ENCODE measurements at places on chromosomes 5 and 9.

DNA sequence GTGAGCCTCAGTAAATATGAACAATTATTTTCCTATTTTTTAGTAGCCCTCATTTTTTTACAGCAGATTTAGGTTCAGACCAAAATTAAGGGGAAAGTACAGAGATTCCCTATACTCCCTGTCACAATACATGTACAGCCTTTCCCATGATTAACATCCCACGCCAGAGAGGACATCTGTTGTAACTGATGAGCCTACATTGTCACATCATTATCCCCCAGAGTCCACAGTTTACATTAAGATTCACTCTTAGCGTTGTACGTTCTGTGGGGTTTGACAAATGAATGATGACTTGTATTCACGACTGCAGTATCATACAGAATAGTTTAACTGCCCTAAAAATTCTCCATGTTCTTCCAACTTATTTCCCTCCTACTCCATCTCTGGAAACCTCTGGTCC is 262.3 kb upstream of the MSX2 start:
- no peak for DNase-seq

DNA sequence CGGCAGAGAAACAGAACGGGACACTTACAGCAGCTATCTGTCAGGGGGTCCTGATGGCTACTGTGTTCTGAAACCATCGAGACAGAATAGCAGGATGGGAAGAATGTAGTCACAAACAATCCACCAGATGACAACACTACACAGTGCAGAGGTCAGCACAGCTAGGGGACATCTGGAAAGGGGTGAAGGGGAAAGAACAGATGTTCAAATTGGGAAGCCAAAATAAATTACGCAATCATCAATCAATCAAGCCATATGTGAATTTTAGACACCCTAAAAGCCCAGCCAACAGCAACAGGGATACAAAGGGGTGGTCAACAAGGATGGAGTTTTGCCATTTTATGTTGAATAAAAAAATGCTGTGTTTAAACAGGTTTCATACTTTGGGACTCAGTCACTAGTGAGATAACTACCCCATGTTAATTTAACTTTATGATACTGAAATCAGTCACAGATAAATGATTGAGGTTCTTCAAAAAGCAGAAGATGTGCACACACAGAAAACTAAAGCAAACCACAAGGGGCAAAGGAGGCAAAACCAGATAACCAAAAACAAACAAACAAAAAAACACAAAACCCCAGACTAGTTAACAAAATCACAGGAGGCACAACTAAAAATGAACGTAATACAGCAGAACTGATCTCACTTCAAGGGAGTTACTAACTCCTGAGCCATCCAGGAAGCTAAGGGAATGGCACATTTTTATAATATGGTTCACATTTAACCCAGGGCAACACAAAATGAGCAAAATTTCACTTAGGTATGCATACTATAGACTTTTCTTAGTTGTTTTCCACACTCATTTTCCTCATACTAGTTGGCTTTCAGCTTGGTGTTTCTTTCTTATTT is 65.9 kb downstream of the HABP4 start:
- DNase-seq: no peak

- DNase-seq: no peak
Observed at GRCh38 chr5:151063142-151063989, 17.5 kb downstream of the TNIP1 start.

DNA sequence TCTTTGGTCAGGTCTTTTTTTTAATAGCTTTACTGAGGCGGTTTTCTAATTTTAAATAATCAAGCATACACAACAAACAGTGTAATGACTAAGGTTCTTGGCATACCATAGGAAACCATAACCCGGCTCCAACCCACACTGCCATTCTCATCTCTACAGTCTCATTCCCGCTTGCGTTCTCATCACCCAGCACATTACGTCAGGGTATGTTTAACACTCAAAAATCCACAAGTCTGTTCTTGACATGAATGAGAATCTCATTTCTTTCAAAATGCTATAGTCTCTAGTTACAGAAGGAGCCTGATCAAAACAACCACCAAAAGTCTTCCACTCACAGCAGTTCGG is 505 bp downstream of the C5orf34 start:
- peak; percentile 58 for DNase-seq

DNA sequence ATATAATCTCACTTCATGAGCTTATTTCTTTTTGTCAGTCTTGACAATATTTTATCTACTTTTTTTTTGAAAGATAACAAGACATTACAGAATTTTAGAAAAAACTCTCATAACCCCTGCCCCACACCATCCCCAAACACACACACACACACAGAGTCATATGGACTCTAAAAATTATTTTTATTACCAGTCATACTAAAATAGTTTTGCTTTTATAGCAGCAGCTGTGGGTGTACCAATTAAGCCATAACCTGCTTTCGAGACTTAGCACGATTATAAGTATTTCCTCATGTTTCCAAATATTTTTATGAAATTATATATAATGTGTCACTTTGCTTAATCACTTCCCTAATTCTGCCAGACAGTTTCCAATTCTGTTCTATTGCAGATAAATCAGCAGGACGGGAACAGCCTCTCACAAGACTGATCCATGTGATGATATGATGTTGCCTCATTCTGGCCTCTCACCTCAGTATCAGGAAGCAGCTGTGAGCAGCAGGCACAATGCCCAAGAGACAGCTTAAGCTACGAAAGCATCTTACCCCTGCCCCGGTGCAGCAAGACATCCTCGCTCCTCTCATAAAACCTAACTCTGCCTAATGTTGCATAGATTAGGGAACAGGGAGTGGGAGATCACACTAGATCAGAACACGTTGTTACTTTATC is 7.0 kb downstream of the PDCL start:
- no peak for DNase-seq

- DNase-seq: no peak
Observed at GRCh38 chr5:166430491-166431319, 1860.7 kb upstream of the WWC1 start.

- DNase-seq: no peak
Observed at GRCh38 chr9:75471549-75472114, 383.3 kb downstream of the OSTF1 start.

DNA sequence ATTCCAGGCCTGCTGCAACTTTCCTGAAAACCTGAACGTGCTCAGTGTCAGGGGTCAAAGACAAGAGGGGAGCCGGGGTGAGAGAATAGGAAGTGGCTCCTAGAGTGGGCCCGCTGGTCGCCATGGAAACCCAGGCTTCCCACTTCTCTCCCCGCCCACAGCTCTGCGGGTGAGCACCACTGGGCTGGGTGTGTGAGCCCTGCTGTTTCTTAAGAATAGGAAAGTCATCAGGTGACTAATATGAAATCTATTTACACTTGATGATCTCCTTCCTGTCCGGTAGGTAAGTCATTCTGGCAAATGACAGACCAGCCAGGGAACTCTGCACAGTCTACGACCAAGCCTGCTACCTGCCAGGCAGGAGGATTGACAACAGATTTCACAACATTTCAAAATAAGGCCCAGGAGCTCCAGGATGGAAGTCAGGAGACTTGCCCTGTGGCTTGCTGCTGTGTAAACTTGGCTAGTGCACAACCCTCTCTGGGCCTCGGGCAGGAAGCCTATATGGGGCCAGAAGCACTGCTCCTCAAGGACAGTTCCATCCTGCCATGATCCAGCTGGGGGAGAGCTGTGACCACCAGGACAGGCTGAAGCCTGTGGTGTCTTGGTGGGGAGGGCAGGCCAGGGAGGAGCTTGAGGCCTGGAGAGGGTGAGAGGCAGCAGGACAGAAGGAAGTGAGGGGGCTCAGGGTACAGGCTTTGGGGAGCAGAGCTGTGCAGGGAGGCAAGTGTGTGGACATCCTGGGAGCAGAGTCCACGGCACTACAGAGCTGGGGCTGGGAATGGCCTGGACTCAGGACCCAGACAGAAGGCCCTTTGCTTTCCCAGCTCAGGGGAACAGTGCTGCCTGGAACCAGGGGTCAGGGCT is 60.6 kb downstream of the SHB start:
- DNase-seq: no peak

GRCh38 chr5:86858442-86858841 is 240.7 kb downstream of the COX7C start:
- no peak for DNase-seq

DNA sequence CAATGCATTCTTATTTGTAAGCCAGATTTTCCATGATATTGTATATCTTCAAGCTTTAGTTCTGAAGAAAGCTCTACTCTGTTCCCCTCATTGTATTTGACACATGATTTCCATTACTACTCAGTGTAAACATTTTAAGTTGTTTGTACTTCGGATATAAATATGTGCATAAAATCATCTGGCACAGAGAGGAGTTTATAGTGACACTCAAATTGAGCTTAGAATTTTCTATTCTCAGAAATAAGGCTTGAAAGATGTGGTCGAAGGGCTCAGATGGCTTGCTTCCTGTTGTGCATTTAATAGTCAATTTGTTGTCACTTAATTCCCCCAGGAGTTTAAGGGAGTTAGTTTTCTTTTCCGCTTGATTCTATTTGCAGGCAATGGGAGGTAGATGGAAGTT is 88.8 kb downstream of the PPIC start:
- DNase-seq: no peak

DNA sequence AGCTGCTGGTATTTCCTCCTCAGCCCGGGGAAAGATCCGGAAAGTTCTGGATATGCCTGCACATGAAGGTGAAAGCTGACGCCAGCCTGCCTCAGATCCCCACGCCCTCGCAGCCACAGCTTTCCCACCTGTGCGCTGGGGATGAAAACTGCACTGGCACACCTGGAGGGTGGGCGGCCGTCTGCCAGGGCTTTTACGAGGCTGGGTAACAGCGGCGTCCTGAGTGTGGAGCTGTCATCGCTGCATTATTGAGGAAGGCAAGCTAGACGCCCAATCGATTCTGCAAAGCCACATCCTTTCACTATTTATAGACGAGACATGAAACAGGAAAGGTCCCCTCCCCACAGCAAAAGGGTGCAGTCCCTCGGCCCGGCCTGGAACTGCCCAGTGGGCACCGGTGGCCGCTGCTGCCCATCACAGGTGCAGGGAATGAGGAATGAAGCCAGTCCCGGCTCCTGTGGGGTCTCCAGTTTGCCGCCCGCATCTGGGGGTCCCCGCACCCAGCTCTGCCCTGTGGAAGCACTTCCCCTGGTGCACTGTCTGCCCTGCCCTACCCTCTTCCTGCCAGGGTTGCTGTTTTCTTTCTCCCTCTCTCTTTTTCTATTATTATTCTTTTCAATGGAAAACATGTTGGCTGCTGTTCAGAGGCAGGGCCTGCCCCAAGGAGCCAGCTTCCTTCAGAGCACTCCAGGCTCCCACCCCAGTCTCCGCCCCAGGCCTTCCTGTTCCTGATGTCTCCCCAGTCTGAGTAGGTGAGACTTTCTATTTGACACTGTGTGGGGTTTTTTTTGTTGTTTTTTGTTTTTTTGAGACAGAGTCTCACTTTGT is 7.0 kb downstream of the NOTCH1 start:
- no peak for DNase-seq

GRCh38 chr9:5749306-5749705 is 83.6 kb downstream of the ERMP1 start:
- no peak for DNase-seq

GRCh38 chr5:119346394-119346793 is 9.4 kb upstream of the TNFAIP8 start:
- DNase-seq: no peak

DNA sequence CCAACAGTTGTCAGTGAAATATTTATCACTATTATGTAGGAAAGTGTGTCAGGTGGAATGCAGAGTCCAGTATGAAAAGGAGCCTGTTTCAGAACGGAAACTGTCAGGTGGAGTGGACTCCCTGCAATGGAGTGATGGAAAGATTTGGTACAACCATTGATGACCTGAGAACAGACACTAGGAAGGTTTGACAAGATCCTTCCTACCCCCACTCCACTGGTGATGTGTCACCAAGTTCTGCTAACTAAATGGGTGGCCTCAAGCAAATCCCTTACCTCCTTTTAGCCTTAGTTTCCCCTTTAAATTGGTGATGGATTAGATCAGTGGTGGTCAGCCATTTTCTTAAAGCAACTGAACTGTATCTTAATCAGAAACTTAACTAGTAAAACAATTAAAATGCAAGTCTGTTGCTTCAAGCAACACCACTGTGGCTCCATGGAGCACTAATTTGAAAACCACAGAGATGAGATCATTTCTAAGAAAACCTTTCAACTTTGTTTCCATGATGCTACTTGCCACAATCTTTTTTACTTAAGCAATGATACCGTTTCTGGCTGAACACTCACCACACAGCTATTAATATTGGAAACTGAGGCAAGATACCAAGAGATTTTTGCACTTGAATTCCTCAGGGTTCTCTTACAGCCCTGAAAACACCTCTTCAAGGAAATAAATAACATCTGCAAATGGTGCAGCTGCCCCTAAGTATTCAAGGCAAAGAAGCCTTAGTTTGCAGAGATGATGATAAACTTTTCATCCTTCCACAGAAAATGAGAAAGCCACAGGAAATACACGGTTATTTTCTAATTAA is 140.6 kb downstream of the ERCC6L2 start:
- no peak for DNase-seq

GRCh38 chr9:86062845-86063693 is 36.3 kb downstream of the GOLM1 start:
- DNase-seq: no peak

GRCh38 chr5:122846051-122846550 is 688 bp downstream of the SNX24 start:
- peak; percentile 32 for DNase-seq

- no peak for DNase-seq
Observed at GRCh38 chr9:94149696-94150095, 65.4 kb downstream of the PTPDC1 start.

DNA sequence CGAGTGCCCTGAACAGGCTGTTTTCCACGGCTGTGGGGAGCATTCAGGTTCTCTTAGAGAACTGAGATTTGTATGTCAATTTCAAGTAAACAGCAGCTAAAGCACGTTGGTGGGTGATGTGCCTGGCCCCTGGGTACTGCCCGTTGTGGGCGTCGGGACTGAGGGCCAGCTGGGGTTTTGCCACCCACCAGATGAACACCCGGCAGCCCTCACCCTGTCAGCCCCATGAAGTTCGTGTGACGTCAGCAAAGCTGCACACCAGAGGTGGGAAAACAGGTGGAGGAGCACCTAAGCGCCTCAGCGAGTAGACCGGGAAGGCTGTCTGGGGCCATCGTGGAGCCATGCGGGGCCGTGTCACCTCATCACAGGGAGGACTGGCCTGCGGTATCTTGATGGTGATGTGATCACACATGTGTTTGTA is 9.2 kb downstream of the CEP72 start:
- DNase-seq: no peak

DNA sequence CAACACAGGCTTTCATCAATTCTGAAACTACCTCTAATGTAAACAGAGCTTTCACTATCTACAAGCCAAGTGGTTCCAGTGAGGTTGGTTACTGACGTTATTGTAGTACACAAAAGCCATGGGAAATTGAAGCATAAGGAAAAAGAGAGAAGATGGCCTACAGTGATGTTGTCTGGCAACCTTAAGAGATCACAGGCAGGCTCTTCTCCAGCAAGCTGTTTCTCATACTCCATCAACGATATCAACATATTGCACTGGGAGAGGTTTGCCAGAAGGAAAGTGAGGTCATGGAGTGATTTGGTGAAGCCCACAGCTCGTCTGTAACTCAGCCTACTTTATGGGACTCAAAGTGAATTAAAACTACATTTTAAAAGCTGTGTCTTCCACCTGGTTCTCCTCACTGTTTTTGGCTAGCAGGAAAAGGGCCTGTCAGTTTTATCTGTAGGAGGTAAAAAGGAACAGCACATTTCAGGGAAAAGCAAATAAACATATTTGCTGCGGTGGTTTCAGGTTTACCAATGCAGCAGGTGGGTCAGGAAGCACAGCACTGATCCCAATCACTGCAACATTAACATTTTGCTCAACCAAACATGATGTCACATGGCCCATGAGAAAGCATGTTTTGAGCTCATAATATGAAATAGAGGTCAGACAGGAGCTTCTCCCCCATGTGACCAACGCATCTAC is 72.9 kb downstream of the ARSB start:
- no peak for DNase-seq

Measured in NCI-H1105 treated with DMSO at 0.1 percent for 48 hours (cell line).